Neural crest cell (in vitro differentiated cells): ENCODE measurements at places on chromosomes 5 and 9. TPM values are rescaled to one million over a fixed set of nuclear protein-coding genes. Genes with fewer than 3 reads are reported as not detected.

The INSL6 gene
- total RNA-seq = not detected in 2 replicates

The SHC3 gene
- total RNA-seq = 14.9 and 17.7 TPM in 2 replicates

The MARCHF11 gene
- 0.23 and 1.1 TPM in 2 replicates for total RNA-seq

The SHOC1 gene
- not detected in 2 replicates for total RNA-seq

The CATSPER3 gene
- total RNA-seq = 0.36 and 0.54 TPM in 2 replicates

The CYLC2 gene
- not detected in 2 replicates for total RNA-seq

The ALDH1A1 gene
- 0.14 TPM in 2 replicates for total RNA-seq

The ALDH1B1 gene
- total RNA-seq = 32.9 and 37.3 TPM in 2 replicates

The PCDHA9 gene
- total RNA-seq = 1.4 TPM in 2 replicates

The NTNG2 gene
- 2.4 and 3.6 TPM in 2 replicates for total RNA-seq

The SOX30 gene
- total RNA-seq = not detected in 2 replicates

The LHX2 gene
- total RNA-seq = 0.19 TPM in 1 of 2 replicates, not detected in the other

The PCSK1 gene
- total RNA-seq = 0.47 and 0.52 TPM in 2 replicates

The SPATA31D4 gene
- total RNA-seq = not detected in 2 replicates

The BHMT2 gene
- total RNA-seq = not detected in 2 replicates

The MSX2 gene
- total RNA-seq = 0.89 and 1.1 TPM in 2 replicates

The PKD2L2 gene
- total RNA-seq = not detected in 2 replicates

The PCDHA1 gene
- 0.07 TPM in 1 of 2 replicates, not detected in the other for total RNA-seq

The KCNMB1 gene
- total RNA-seq = 0.09 TPM in 1 of 2 replicates, not detected in the other

The LEAP2 gene
- 2.9 and 3.1 TPM in 2 replicates for total RNA-seq

The MAMDC4 gene
- total RNA-seq = 19.3 and 20.6 TPM in 2 replicates

The FBXL7 gene
- 20.7 and 20.8 TPM in 2 replicates for total RNA-seq

The ANKRD18B gene
- total RNA-seq = 24.5 and 25.0 TPM in 2 replicates

The PTPRD gene
- total RNA-seq = 113 and 139 TPM in 2 replicates

The SECISBP2 gene
- total RNA-seq = 56.7 and 62.6 TPM in 2 replicates

The GADD45G gene
- total RNA-seq = 11.9 and 13.3 TPM in 2 replicates

The NMUR2 gene
- 0.23 TPM in 1 of 2 replicates, not detected in the other for total RNA-seq

The PCDHGB1 gene
- total RNA-seq = 2.8 and 3.0 TPM in 2 replicates

The FGFR4 gene
- total RNA-seq = 5.4 and 7.1 TPM in 2 replicates

The NPR2 gene
- total RNA-seq = 26.9 and 27.6 TPM in 2 replicates

The RAB3C gene
- total RNA-seq = 13.6 and 21.7 TPM in 2 replicates

The PCDHGB3 gene
- total RNA-seq = 0.51 and 0.71 TPM in 2 replicates

The TMEM267 gene
- total RNA-seq = 9.7 and 10.2 TPM in 2 replicates

The PLEKHG4B gene
- 21.7 and 22.0 TPM in 2 replicates for total RNA-seq

The PAEP gene
- not detected in 2 replicates for total RNA-seq
